Naive B cell (primary cell): ENCODE measurements at places on chromosomes 16 and 17.

DNA sequence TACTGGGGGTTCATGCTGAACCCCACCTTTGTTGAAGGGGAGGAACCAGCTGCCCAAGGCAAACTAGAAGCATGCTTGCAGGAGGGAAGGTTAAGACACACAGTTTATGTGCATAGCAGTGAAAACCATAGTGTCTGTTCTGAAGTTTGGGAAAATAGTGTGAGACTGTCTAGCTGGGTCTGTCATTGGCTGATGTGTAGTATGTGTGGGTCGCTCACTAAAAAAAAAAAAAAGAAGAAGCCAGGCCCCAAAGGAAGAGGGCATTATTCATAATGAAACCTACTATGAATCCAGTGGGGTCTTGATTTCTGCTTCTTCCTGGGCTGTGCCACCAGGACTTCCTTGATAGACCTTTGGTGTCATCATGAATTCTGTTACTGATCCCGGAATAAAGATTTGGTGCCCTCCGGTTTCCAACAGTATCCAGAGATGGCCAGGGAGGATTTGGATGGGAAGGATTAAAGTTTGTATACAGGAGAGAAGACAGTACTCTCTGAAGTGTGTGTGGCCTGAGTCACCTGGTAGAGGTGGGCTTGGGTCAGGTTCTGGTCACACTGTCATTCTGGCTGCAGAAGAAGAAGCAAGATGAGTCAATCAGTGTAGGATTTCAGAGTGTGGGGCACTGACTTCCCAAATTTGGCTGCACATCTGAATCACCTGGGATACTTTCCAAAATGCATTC is 220.3 kb downstream of the PRKCA start:
- DNase-seq: no peak

GRCh38 chr17:17377071-17377967 is 74.1 kb downstream of the NT5M start:
- DNase-seq: no peak

- no peak for DNase-seq
Measured at GRCh38 chr17:32492264-32492589, 5.4 kb downstream of the CDK5R1 start.

DNA sequence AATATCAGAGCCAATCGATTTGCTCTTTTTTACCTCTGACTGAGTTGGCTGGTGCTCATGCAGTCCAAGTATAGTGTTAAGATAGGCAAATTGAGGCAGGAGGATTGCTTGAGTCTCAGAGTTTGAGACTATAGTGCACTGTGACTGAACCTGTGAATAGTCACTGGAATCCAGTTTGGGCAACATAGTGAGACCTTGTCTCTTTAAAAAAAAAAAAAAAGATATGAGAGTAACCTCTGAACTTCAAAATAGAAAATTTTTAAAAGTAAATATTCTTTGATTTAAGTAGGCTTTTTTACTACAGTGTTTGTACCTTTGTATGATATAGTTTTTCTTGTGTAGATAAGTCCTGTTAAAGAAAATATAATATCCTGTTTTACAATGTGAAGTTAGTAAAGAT is 3.4 kb downstream of the CCP110 start:
- DNase-seq: no peak

- DNase-seq: no peak
Measured at GRCh38 chr16:27408012-27408601, 6.1 kb downstream of the IL21R start.

- DNase-seq: no peak
Measured at GRCh38 chr17:64297467-64298088, 34.5 kb upstream of the TEX2 start.

- DNase-seq: no peak
Measured at GRCh38 chr17:45833920-45834319, 10.8 kb upstream of the SPPL2C start.

- no peak for DNase-seq
Measured at GRCh38 chr17:10716218-10716617, 13.6 kb downstream of the TMEM220 start.

GRCh38 chr17:9273428-9274391 is 252.4 kb downstream of the NTN1 start:
- no peak for DNase-seq

- DNase-seq: no peak
Measured at GRCh38 chr16:67936124-67936879, at the start of gene PSMB10. Gene PSMB10 (minus strand): TSS chr16:67936850. CDS start chr16:67936749, 101 bp downstream.

- DNase-seq: no peak
Measured at GRCh38 chr16:23877107-23878070, 41.6 kb downstream of the PRKCB start.

DNA sequence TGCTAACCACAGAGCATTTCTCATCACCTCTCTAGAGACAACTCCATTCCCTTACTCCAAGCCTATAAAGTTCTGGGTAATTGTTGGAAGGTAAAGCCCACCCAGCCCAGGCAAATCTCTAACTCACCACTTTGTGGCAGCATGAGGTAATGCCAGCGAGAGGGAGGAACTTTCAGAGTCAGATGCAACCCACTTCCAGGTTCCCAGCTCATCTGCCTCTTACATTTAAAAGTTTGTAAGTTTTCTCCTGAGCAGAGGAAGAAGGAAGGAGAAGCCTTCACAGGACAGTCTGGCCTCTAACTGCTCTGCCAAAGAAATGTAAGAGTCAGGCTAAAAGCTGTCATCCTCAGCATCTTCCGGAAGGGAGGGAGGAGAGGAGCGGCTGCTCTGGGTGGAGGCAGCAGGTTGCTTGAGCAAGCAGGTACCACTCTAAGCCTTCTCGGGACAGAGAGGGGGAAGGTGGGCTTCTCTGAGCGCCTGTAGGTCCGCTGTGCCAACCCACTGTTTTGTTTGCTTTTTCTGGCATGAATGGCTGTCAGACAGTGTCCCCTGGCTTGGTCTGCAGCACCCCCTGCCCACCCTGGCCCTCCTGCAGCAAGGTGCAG is 1.0 kb downstream of the ZNF319 start:
- DNase-seq: peak; percentile 24

GRCh38 chr17:77654296-77654695 is 304.2 kb upstream of the TNRC6C start:
- DNase-seq: no peak

GRCh38 chr16:74659041-74659440 is 7.6 kb downstream of the RFWD3 start:
- no peak for DNase-seq

DNA sequence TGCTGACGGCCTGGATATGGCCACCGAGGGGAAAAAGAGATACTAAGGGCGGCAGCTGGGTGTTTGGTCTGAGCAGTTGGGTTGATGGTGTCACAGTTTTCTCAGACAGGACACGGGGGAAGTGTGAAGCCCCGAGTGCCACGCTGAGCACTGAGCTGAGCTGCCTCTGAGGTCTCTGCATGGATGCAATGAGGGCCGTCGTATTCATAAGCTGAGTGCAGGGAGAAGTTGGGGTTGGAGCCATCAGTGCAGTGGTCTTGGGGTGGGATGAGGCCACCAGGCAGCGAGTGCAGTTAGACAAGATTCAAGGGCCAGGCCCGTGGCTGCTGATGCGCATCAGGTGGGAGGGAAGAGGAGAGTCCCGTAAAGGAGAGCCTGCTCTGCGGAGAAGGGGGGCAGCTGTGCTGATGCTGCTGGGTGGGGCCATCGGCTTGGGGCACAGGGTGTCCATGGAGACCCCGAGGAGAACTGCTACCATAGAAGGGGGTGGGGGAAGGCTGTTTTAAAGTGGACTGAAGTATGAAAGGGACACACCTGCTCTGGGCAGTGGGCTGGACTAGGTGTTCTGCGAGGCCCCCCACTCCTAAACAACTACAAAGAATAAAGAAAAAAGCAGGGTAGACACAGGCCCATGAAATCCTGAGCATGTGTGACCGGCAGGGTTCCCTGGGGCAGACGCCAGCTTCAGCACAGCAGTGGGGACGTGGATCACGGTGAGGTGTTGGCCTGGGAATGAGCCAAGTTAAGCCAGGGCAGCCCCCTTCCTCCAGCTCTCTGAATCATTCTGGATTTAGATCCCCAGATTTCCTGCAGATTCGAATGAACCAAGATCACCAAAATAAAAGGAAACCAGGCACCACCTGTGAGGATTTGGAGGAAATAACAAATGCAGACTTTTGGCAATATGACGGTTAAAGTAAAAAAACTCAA is 19.7 kb downstream of the IL34 start:
- DNase-seq: no peak

DNA sequence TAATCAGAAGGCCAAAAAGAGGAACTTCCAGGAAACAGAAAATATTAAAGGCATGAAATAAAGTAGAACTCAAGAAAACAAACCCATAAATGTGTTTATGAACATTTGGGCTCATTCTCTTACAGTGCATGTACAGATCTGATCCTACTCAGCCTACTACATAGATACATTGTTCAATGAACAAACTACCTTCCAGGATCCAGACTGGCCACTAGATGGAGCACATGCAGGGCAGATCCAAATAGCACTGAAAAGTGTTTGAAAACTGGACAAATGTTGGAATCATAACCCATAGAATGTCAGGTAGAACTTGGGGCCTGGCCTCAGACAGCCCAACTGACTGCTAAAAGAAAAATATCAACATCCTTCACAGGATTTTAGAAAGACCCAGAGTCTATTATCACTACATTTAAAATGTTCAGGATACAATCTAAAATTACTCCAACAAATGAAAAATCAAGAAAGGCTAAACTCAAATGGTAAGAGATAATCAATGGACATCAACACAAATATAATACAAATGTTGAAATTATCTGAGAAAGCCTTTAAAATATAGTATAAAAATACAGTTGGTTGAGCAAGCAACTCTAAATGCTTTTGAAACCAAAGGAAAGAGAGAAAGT is 122.4 kb upstream of the NUDT7 start:
- no peak for DNase-seq

- DNase-seq: no peak
Measured at GRCh38 chr17:80270836-80271235, 10.2 kb downstream of the RNF213 start.

DNA sequence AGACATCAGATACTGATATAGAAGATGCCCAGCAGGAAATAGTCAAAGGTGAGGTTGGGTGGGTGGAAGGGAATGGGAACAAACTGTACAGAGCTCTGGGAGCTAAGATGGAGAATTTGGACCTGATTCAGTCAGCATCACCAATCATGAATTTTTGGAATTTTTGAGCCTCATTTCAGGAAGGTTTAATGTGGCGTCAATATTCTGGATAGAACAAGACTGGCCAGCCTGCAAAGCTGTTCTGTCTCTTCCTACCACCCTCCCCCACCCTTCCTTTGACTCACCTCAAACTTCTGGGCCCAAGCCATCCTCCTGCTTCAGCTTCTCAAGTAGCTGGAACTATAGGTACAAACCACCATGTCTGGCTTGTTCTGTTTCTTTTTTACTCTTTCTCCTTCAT is 32.6 kb downstream of the CTCF start:
- DNase-seq: no peak

DNA sequence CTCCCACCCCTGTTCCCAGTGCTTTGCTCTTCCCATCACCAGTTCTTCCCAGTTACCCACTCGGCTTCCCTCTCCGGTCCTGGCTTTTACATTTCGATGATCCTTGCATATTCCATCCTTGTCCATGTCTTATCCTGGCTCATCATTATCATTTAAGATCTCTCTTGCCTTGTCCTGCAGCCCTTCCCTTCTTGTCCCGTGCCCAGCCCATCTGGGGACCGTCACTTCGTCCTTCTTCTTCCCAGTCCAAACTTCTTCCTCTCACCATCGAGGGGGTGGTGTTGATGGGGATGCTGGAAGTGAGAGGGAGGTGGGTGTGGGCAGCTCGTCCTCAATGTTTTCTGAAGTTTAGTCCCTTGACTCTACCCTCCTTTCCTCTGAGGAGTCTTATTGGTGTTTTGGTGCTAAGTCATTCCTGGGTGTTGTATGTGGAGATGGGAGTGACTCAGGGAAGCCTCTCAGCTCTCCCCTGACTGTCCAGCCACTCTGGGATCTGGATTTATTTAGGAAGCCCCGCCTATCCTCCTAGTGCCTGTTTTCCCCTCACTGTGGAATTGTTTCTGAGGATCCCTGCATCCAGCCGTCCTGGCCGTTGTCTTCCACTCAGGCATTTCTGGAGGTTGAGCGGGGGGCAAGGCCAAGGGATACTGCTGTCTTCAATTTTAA is 975 bp downstream of the SNX29 start:
- DNase-seq: no peak

GRCh38 chr16:1082952-1083675 is 10.6 kb downstream of the SSTR5 start:
- no peak for DNase-seq

GRCh38 chr17:16521070-16521727 is 29.2 kb upstream of the LRRC75A start:
- peak; percentile 59 for DNase-seq

GRCh38 chr17:45086865-45087503 is 25.9 kb downstream of the NMT1 start:
- DNase-seq: no peak

GRCh38 chr17:76716146-76716838 is 5.5 kb upstream of the MXRA7 start:
- no peak for DNase-seq

GRCh38 chr16:57041182-57042156 is 50.9 kb upstream of the CPNE2 start:
- DNase-seq: peak; percentile 31

GRCh38 chr17:74098136-74099024 is 105.1 kb upstream of the RPL38 start:
- DNase-seq: no peak

GRCh38 chr16:30720086-30720485 is 21.1 kb downstream of the SRCAP start:
- no peak for DNase-seq

- DNase-seq: peak; percentile 20
Measured at GRCh38 chr17:37742762-37743611, 1.9 kb downstream of the HNF1B start.

DNA sequence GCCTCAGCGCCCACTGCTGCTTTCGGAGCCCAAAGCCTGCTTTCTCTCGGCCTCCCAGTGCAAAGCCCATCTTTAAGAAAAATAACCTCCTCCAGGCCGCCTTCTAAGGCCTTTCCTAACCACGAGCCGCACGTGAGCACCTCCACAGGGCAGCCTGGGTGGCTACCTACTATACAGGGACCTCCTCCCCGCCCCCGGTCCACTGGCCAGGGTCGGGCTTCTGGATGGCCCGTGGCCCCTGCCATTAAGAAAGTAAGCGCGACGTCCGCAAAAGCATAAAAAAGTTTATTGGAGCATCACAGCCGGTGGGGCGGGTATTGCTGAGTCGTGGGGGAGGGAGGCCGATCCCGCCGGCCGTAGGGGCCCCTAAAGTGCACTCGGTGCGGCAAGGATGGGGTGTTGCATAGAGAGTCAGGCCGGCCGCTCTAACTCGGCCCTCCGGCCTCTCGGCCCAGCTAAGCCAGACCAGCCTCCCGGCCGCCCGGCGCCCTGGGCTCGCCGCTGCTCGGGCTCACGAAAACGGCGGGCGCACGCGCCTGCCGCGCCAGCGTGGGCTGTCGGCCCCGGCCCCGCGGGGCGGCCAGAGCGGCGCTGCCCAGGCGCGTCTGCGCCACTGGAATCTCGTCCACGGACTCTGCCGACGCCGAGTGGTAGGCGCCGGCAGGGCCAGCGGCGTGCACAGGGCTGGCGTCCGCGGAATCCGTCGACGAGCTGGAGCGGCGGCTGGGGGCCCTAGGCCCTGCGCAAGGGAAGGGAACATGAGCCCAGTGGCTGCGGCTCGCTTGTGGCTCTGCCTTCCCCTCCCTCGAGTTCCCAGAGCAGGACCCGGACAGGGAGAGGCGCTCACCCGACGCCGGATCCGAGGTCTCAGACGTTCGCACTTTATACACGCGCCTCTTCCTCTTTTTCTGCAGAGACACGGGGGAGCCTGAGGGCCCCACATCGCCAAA is 1.1 kb upstream of the TPPP3 start:
- DNase-seq: peak; percentile 27
